Effector memory CD4-positive, alpha-beta T cell (primary cell): ENCODE measurements at places on chromosomes 2 and 18.

- DNase-seq = no peak
Observed at GRCh38 chr2:17388798-17389197, 129.4 kb downstream of the RAD51AP2 start.

GRCh38 chr2:159152128-159152778, 134.2 kb downstream of the WDSUB1 start:
- DNase-seq = no peak

GRCh38 chr2:2318949-2319348, 12.1 kb downstream of the MYT1L start:
- DNase-seq = no peak

DNA sequence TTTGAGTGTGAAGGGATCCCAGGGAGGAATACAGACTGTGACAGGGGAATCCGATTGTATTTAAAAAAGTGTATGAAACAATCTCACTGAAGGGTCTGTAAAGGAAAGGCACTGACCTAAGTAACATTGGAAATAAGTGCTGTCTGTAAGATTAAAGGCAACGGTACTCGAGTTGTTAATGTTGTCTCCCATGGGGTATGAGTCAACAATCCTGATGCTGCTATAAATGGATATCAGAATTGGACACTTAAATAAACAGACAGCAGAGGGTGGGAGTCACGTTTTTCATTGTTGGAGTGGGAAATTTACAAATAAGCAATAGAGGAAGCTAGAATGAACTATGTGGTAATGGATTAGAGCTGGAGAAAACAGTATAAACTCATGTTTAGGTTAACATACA, 452.4 kb upstream of the RGPD4 start:
- no peak for DNase-seq

DNA sequence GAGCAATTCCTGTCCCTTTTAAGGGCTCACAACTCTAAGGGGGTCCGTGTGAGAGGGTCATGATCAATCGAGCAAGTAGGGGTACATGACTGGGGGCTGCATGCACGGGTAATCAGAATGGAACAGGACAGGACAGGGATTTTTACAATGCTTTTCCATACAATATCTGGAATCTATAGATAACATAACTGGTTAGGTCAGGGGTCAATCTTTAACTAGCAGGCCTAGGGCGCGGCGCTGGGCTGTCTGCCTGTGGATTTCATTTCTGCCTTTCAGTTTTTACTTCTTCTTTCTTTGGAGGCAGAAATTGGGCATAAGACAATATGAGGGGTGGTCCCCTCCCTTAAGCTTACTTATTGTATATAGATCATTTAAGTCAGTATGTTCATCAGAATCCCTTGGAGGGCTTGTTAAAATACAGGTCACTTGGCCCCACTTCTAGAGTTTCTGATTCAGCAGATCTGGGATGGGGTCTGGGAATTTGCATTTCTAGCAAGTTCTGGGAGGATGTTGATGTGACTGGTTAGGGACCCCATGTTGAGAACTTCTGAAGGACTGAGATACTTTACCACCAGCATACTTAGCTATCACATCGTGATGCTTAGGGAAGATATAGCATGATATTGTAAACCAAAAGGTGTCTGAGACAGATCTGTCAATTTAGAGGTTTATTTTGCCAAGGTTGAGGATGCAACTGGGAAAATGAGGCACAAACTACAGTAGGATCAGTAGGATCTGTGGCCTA, 2.8 kb upstream of the INPP4A start:
- DNase-seq = no peak

- no peak for DNase-seq
Observed at GRCh38 chr2:241219030-241219382, 30.5 kb downstream of the ANO7 start.

DNA sequence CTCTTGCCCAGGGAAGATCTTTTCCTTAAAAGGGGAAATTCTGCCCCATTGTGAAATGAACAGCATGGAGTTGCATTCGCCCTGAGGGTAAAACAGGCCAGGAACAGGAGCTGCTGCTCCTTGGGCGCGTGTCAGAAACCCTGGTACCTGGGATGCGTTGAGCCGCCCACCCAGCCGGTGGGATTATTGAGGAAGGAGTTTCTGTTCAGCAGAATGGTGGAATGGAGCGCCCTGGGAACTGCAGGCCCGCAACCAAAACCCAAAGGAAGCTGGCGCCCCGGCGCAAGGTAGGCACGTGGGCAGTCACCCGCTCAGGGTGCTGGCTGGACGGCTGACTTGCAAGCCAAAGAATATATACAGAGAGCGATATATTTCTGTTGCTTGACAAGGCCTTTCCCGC, 73.5 kb downstream of the MTCL1 start:
- no peak for DNase-seq

- no peak for DNase-seq
Observed at GRCh38 chr2:173568054-173568453, 213.4 kb downstream of the CDCA7 start.

- no peak for DNase-seq
Observed at GRCh38 chr2:121836611-121837010, 81.2 kb downstream of the TSN start.

DNA sequence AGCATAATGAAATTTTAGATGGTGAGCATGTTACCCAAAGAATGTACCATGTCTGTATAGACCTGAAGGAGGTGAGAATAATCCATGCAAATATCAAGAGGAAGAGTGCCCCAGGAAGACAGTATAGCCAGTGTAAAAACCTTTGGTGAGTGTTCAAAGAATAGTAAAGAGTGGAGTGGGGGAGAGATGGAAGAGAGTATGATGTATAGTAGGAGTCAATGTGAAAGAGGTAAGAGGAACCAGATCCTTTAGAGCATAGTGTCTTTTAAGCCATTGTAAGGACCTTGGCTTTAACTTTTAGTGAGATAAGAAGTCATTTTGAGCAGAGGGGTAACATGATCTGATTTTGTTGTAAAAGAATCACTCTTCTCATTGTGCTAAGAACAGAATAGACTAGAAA, 1052.3 kb upstream of the ZEB2 start:
- DNase-seq = no peak

- DNase-seq = no peak
Observed at GRCh38 chr2:182916417-182916816, 50.0 kb upstream of the FRZB start.

- DNase-seq = no peak
Observed at GRCh38 chr18:77056344-77057005, 76.1 kb downstream of the MBP start.

DNA sequence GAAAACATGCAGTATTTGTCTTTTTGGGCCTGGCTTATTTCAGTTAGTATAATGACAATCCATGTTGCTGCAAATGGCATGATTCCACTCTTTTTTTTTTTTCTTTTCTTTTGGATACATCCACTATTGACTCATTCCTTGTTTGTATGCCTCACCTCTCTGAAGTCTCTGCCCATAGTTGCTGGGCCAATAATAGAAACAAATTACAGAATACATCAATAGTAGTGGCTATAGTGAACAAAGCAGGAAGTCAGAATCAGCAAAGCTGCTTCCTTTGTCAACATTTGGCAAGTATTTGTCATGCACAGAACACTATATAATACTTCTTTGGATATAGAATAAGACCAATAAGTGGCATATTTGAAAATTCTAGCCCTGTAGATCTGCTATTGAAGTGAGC, 609.7 kb downstream of the STK39 start:
- DNase-seq = no peak

- DNase-seq = no peak
Observed at GRCh38 chr2:54420524-54421172, 35.5 kb upstream of the SPTBN1 start.

- no peak for DNase-seq
Observed at GRCh38 chr2:119841550-119841949, 81.8 kb downstream of the PTPN4 start.

DNA sequence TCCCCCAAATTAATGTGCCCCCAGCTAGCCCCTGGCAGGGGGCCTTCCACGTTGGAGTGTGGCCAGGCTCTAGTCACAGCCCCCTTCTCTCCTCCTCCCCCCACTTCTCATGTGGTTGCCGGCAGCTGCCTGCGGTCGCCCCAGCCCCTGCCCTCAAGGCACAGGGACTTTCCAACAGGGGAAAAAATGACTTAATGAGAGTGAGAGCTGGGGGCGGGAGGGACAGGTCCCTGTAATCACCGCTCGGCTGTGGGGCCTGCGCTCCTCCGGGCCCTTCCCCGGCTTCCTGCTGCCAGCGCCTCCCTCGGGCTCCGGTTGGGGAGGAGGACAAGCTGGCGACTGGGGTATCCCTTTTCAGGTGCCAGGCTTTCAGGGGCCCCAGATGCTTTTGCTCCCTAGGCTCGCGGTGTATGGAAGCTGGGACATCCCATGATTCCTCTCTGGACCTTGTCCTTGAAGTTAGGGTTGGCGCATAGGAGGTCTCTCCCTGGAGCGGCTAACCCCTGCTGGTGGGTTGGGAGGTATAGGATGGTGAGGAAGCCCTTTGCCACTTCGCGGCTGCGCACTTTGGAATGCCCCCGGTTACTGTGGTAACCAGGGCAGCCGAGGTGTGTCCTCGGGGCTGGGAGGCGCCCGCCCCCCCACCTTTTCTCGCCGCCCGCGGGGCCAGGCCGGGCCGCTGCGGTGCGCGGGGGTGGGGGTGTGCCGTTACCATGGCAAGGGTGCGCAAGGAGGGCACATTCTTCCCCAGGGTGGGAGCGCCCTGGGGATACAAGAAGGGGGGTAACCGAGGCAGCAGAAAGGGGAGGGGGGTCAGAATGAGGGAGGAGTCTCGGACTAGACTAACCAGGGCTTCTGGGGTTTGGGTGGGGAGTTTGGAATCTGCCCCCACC, 16.1 kb downstream of the WNT10A start:
- DNase-seq = peak; percentile 88

- no peak for DNase-seq
Observed at GRCh38 chr18:22700920-22701319, 232.2 kb upstream of the RBBP8 start.

DNA sequence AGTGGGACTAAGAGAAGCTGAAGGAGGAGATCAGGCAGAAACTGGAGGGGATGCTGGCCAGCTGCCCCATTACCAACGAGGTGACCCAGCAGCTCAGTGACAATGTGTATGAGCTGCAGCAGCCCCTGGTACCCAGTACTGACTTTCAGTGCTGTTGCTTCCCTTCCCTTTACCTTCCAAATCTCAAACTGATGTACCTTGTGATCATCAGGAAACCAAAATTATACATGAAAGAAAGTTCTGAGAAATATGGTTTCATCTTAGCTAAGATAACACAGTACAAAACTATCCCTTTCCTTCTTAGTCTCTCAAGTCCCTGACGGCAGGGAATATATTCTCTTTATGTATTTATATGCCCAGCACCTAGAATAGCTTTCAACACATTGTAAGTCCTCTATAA, 52.3 kb upstream of the CERS6 start:
- DNase-seq = no peak
